ENCODE measurements at places on chromosomes 6 and 20.

- DNase-seq = no peak
Measured at GRCh38 chr6:127403636-127404035, 55.6 kb downstream of the KIAA0408 start.

DNA sequence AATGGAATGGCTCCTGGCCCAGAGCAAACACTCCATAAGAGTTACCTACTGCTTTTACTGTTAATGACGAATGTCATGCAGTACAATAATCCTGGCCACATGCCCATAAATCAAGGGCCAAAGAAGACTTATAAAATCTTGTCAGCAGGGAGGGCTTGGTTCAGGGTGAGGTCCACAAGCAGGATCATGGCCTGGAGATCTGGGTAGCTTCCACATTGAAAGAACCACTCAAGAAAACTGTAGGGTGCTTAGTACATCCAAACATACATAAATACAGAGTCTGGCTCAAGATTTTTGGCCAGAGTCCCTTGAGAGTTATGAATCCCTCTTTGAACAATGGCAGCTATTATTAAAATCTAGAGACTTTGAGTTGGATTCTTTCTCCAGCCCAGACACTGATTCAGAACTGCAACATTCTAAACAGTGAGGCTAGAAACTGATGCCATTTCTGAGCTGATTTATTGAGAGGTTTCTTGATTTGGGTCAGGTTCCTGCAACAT is 188.7 kb downstream of the CDC5L start:
- no peak for DNase-seq

- no peak for DNase-seq
Measured at GRCh38 chr20:1646975-1647431, 10.6 kb downstream of the SIRPG start.

- DNase-seq = no peak
Measured at GRCh38 chr6:9563568-9563967, 851.3 kb downstream of the TFAP2A start.

GRCh38 chr20:59359906-59360725 is 59.7 kb downstream of the EDN3 start:
- no peak for DNase-seq

DNA sequence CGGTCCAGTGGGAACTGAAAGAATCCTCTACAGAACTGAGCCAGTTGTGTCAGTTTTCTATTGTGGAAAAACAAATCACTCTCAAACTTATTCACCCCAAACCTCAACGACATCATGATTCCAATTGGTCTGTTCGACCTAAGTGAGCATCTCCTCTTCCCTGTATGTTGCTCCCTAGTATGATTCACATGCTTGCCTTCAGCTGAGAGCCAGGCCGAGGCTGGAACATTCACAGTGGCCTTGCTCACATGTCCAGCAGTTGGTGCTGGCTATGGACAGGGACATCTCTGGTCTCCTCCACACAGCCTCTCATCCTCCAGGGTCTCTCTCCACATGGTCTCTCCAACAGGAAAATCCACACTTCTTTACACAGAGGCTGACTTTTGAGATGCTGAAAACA is 28.3 kb upstream of the TMEM181 start:
- no peak for DNase-seq

GRCh38 chr20:53019464-53019863 is 47.3 kb downstream of the TSHZ2 start:
- DNase-seq = no peak

DNA sequence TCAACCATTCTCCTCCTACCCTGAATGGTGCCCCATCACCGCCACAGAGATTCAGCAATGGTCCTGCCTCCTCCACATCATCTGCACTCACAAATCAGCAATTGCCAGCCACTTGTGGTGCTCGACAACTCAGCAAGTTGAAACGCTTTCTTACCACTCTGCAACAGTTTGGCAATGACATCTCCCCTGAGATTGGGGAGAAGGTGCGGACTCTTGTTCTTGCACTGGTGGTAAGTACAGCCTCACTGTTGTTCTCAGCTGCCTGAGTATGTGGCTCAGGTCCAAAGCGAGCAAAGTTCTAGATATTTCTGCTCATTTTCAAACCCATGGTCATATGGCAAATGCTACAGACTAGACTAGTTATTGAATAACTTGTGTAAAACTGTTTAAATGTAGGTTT is 51.0 kb upstream of the C20orf144 start:
- DNase-seq = no peak

DNA sequence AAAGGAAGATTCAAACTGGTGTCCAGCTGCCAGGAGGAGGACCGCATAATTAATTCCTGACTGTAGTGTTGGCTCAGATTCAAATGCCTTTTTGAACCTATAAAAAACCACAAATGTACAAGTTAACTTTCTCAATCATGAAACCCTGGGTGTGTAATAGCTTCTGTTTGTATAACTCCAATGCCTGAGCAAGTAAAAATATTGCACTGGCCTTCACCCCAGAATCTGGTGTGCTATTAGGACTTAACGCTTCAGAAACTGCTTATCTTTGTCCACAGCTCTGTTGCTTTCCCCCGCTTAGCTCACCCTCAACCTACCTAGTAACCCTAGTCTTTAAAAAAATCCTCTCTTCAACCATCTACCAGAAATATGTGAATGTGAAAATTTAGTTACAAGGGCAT is 119.1 kb upstream of the MAP7 start:
- no peak for DNase-seq
